ENCODE measurements at places on chromosomes 12 and 14. TPM values are rescaled to one million over a fixed set of nuclear protein-coding genes. Genes with fewer than 3 reads are reported as not detected.

- no peak for DNase-seq
Observed at GRCh38 chr12:26441434-26441833, 246.1 kb downstream of the SSPN start.

DNA sequence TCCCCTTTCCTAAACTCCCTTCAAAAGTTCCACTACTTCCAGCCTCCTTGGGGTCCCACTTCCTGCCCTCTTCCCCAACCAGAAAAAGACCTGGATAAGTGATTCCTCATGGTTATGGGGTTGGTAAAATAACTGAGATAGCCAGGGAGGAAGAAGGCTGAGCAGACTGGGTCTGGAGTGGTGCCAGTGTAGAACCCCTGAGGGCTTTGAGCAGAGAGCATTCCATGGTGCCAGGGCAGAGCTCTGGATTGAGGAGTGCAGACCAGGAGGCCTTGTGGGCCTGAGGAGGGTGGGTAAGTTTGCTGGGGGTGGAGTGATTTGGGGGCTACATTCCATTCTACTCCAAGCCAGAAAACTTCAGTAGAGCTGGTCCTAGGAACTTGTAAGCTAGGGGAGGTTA lies 9.5 kb upstream of the CISTR start:
- no peak for DNase-seq

GRCh38 chr14:65151609-65151956 lies 49.3 kb upstream of the MAX start:
- no peak for DNase-seq

- DNase-seq: no peak
Observed at GRCh38 chr12:76545486-76545885, 14.1 kb downstream of the OSBPL8 start.

SPTB gene
- polyA plus RNA-seq: not detected

TAS2R7 gene
- not detected for polyA plus RNA-seq

Measured in fibroblast of lung (primary cell).